ENCODE measurements at places on chromosomes 13 and 19.

- DNase-seq: no peak
These were observed 90.5 kb downstream of the RNASEH2B start for GRCh38 chr13:51000061-51000460.

GRCh38 chr19:9735986-9736385 is 32.6 kb downstream of the ZNF846 start:
- no peak for DNase-seq

GRCh38 chr19:56133858-56134653 is 7.0 kb upstream of the ZNF444 start:
- DNase-seq: no peak

DNA sequence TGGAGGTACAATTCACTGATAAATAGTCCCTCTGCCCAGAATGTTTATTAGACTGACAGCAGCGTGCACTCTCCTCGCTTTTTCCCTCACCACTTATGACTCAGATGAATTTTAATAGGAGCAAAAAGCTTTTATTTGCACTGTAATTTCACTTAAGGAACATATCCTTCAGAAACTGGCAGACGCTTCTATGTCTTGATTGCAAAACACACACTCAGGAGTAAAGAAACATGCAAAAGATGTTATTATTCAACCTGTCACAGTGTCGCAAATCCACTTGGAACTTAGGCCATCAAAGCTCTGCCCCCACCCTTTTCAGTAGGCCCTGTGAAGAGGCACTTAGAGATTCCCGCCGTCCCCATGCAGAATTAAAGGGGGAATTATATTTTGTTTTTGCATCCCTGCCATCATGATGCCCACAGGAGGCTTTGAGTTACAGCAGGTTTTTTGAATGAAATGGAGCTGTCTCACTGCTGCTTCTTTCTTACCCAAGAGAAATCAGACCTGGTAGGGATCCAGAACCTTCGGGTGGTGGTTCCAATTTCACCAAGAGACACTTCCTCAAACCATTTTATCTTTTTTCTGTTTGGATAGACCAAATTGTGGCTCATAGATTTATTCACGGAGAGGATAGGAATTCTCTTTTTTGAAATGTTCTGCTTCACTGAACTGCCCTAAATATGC is 74.5 kb downstream of the GGACT start:
- no peak for DNase-seq
